ENCODE measurements at places on chromosomes 11 and 22.

DNA sequence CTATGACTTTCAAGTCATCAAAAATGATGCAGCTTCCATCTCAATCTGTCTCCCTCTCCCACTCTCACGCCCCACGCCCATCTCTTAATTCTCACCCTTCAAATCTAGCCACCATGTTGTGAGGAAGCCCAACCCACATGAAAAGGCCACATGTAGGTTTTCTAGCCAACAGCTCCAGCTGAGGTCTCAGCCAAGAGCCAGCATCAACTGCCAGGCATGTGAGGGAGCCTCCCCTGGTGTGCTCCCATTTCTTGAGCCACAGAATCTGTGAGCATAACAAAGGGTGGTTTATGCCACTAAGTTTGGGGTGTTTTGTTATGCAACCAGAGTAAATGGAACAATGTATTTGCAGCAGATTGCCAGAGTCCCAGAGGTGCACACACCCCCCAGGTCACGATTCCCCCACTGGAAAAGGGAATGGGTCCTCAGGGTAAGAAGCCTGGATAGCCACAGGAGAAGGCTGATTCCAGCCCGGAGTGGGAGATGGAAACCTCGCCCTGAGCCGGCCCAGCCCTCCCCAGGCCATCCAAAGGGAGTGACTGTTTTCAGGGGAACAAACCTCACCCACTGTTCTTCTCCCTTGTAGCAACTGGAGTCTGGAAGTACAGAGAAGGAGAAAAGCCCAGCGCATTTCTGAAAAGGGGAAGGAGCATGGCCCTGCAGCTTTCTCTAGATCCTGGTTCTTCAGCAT, 20.0 kb upstream of the LINC01488 start:
- peak; percentile 29 for DNase-seq

GRCh38 chr11:69620683-69621290, 20.2 kb upstream of the CCND1 start:
- no peak for DNase-seq

DNA sequence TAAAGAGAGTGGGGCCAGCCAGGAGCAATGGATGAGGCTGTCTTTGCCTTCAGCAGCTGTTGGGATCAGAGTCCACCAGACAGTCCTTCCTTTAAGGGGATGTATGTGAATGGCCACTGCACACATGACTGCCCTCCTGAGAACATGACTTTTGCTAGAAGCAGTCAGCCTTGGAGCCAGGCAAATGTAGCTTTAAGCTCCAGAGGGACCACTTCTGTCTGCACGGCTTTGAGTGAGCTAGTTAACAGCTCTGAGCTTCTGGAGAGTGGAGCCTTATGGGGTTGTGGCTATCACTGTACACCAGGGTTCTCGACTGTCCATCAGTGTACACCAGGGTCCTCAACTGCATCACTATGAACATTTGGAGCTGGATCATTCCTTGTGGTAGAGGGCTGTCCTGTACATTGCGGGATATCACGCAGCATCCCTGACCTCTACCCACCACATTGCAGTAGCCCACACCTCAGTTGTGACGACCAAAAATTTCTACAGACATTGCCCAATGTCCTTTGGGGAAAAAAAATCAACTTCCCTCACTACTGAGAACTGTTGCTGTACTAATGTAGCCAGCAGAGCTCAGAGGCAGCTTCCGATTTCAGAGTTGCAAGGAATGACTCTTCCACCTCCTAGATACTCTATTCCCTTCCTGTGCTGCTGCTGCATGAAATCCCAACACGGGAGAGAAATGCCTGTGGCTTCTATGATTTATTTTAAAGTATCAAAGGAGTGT, 169.4 kb downstream of the MYO18B start:
- DNase-seq: no peak

GRCh38 chr11:8342821-8343681, 79.4 kb upstream of the LMO1 start:
- DNase-seq: no peak

DNA sequence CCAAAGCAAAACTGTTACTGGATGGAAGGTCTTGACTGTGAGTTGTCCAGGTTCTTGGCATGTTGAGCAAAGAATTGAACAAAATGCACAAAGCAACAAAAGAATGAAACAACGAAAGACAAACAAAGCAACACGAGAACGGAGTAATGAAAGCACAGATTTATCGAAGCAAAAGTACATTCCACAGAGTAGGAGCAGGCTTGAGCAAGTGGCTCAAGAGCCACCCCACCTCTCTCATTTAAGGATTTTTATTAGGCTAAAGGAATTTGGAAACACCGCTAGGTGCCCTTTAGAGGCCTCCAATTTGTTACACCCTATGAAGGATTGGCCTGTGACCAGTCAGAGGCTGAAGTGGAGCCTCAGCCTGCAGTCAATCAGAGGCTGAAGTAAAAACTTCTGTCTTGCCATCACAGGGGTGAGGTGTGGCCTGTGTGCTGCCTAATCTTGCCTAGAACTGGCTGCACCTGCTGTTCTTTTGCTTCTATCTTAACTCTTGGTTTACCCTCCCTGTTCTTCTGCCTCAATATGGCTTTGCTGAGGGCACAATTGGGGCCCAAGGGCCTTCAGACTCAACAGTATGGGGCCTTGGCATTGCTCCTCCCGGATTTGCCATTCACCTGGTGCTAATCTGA, 59.4 kb upstream of the FTH1 start:
- DNase-seq: no peak

GRCh38 chr11:113034576-113034975, 73.4 kb downstream of the NCAM1 start:
- no peak for DNase-seq

All from kidney (tissue), 22 donors.